ENCODE measurements at places on chromosomes 12 and 14.
A peak's percentile ranks its signal among the peaks of the same experiment; 100 is the strongest.

DNA sequence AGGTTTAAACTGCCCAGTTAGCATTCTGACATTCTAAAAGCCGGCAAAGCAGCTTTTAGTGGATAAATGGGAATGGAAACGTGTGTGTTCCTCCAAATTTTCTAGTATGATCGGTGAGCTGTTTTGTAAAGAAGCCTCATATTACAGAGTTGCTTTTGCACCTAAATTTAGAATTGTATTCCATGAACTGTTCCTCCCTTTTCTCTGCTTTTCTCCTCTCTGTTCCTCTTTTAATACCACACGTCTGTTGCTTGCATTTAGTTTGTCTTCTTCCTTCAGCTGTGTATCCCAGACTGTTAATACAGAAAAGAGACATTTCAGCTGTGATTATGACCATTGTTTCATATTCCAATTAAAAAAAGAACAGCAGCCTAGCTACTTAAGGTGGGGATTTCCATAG, 10.7 kb downstream of the DYRK2 start:
- DNase-seq = no peak

DNA sequence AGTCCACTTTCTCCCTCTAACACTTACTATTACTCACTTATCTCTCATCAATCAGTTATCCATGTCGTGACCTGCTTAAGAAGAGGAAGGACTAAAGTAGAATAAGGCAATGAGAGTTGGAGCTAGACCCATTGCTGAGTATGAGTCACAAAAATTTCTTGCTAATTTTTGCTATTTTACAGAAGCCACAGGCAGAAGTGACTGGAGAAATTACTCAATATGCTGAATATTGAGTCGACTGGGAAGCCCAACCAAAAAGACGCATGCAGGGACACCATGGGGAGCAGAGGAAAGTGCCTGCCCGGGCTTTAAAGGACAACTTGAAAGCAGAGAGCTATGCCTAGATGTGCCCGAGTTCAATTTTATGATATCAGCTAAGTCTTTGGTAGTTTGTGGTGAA, 115.4 kb upstream of the FOXG1 start:
- DNase-seq = no peak

DNA sequence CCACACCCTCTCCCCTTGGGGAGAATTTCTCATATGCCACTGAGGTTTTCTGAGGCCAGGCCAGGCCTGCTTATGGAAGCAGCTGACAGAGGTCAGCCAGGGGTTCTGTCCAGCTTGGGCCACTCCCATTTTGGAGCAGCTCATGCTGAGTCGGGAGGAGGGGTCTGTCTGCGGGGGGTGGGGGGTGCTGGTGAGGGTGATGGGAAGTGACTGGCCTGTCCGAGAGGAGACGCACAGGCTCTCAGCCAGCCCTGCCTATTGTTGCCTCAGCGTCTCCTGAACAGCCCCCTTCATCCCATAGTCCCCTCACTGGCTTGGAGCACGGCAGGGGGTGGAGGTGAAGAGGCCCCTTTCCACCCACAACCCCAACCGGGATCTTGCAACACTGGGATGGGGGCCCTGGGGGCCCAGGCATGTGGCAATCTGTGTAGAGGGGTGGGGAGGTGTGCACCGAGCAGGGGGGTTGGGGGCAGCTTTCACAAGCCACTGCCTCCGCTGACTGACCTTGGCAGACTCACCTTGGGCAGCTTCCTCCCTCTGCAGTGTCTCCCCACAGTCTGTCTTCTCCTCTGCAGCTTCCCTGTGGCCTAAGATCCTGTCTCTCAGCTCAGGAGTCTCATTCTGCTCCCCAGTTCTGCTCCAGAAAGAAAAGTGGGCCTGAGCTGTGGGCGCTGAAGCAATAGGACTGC, 5.5 kb downstream of the CEBPE start:
- DNase-seq = no peak

- no peak for DNase-seq
These were observed 75.3 kb upstream of the FAR2 start for GRCh38 chr12:29073631-29074239.

DNA sequence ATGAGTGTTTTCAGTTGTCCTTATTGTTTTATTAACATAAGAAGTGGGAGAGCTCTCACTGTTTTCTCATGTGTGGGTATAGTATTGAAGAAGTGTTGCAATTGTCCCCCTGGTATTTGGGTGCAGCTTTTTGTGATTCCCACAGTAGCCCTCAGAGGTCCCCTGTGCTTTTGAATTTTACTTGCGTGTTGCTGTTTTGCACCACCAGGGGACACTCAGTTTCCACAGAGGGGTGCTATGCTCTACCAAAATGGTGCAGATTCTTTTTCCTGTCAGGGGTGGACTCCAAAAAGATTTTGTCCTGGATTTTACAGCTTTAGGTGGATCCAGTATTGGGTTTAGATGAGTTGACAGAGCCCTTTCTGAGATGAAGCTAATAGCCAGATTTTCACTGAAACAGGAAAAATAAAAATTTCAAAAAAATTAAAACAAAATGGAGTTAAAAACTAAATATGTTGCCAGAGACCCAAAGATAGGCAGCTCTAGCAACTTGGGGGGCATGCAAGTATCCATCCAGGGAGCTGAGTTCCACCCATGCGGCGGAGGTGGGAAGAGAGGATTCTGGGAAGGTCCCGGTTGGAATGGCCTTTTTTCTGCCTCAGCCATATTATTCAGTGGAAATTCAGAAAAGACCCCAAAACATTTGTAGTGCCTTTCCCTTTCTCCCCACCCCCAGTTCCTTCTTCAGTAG, 50.2 kb downstream of the TTLL5 start:
- DNase-seq = peak; percentile 7

- peak; percentile 20 for DNase-seq
These were observed 873 bp downstream of the PLXNC1 start for GRCh38 chr12:94149119-94149780.

GRCh38 chr12:106342397-106343213, 14.9 kb upstream of the POLR3B start:
- no peak for DNase-seq

- DNase-seq = no peak
These were observed 106.2 kb downstream of the DAAM1 start for GRCh38 chr14:59294662-59294992.

DNA sequence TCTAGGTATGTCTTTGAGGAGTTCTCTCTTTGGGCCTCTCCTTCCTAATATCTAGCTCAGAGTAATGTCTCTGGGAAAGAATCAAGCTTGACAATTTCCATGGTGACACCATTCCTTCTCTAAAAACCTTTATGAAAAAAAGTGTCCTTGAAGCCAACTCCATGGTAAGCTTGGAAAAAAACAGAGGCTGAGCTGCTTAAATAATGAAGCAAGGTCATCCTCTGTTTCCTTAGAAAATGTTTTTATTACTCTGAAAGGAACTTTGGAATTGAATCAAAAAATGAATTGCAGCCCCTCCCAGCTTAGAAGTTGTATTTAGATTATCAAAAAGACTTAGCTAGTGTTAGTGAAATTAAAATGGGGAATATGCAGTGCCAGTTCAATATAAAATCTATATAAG, 166.1 kb upstream of the KITLG start:
- DNase-seq = no peak

DNA sequence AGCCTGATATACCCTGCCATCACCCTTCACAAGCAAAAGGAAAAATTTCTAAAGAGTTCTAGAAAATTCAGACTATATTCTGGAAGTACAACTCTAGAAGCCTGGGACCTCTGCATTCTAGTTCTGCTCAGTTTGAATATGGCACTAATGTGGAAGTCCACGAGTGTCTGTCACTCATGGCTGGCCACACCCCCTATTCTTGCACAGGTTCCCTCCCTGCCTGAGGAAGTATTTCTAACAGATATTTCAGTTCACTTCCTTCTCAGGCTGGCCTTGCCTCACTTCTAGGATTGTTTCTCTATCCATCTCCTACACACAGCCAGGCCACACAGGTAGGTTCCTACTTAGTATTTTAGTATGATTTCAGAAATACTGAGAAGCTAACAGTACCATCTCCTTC, 67.4 kb downstream of the PHLDA1 start:
- DNase-seq = no peak

Measured in stimulated activated naive CD4-positive, alpha-beta T cell (primary cell).